ENCODE measurements at places on chromosomes 6 and 20.

DNA sequence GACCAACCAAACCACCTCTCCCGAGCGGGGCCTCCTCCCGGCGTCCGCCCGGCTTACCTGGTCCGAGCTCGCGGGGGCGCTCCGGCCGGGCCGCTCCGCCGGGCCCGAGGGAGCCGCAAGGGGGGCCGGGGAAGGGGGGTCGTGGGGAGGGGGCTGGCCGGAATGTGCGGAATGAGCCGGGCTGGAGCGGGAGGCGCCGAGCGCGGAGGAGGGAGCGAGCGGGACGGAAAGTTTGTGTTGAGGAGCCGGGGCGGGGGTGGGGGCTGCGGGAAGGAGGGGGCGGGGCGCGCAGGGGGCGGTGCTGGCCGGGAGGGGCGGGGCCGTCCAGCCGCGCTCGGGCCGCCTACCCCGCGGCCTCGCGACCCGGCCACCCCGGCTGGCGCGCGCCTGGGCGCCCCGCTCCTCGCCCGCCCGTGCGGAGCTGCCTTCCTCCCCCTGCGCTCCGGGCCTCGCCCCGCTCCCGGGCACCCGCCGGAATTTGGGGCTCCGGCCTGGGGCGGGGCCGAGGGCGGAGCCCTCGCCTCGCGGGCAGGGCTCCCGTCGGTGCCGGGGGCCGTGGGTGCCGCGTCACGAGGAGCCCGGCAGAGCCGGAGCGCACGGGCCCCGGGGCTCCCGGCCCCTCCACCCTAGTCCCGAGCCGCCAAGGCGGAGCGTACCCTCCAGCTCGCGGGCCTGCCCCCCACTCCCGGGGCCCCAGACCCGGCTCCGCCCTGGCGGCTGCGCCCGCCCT lies at the start of gene TEAD3:
Gene TEAD3, minus strand, starts transcription at position 239 of the 730 bp plus-strand sequence.
- no peak for DNase-seq

- DNase-seq: no peak
Measured at GRCh38 chr20:353166-353565, 6.3 kb downstream of the NRSN2 start.

GRCh38 chr6:149285626-149286025 lies 31.9 kb upstream of the TAB2 start:
- no peak for DNase-seq

- no peak for DNase-seq
Measured at GRCh38 chr20:11056414-11056813, 382.6 kb upstream of the JAG1 start.

DNA sequence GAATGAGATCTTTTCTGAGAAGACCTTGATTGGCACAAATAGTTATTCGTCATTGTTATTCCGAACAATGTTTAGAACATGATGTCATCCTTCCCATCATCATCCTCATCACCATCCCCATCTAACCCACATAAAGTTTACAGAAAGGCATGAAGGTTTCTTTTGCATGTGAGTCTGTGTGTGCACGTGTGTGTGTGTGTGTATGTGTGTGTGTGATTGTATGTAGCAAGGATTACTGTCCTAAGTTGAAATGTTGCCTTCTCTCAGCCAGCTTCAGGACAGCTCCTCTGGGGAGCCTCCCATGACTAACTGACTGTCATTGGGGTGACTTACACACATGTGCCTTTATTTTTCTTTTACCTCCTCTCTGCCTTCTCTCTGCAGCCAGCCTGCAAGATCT lies 113.5 kb downstream of the SLC22A3 start:
- DNase-seq: no peak

GRCh38 chr6:10862361-10862760 lies 19.5 kb downstream of the GCM2 start:
- DNase-seq: no peak

- DNase-seq: no peak
Measured at GRCh38 chr20:22353586-22353985, 230.8 kb downstream of the FOXA2 start.

DNA sequence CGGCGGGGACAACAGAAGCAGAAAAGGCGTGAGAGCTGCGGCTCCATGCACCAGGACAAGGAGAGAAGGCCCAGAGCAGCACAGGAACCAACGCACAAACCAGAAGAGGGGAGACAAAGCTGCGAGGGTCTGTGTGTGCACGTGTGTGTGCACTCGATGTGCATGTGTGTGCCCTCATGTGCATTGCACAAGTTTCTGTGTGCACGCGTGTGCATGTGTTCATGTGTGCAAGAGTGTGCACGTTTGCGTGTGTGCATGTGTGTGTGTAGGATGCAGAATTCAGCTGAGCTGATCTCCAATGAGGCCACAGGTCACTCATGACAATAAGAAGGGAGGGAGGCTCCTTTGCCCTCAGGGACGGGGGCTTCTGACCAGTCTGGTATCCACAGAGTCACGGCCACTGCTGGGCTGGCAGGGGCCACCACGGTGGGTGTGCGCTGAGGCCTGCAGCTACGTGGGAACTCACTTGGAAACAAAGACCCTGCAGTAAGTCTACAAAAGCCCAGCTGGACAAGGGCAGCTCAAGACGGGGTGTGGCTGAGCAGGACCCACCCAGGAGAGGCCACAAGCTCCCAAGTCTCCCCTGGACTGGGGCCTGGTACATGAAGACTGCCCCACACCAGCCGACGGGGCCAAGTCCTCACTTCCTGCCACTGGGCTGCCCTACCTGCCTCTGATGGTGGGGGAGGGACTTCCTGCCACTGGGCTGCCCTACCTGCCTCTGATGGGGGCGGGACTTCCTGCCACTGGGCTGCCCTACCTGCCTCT lies 48.1 kb upstream of the CHRNA4 start:
- DNase-seq: no peak

- no peak for DNase-seq
Measured at GRCh38 chr6:86128130-86128814, 485.6 kb upstream of the SYNCRIP start.

DNA sequence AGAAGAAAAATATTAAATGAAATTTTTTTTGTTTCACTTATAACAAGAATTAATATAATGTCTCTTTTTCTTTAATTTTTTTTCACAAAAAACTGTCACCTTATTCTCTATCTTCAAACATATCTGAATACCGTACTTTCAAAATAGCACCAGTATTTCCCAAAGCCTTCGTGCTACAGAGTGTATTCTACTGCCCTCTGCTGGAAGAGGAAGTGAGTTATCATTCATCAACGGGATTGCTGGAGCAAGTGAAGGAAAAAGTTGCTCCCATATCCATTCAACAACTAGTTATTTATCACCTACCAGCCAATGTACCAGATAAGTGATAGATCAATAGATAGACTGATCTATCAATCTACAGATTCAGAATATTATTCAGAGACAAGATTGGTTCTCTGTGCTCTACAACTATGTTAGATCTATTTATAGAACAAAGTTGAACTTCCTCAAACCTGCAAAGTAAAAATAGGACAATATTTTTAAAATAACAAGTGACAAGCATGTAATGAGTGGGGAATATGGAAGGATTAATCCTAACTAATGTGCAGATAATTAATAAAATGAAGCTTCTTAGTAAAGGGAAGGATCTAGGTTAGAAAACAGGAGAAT lies 26.7 kb upstream of the TFAP2B start:
- DNase-seq: no peak

DNA sequence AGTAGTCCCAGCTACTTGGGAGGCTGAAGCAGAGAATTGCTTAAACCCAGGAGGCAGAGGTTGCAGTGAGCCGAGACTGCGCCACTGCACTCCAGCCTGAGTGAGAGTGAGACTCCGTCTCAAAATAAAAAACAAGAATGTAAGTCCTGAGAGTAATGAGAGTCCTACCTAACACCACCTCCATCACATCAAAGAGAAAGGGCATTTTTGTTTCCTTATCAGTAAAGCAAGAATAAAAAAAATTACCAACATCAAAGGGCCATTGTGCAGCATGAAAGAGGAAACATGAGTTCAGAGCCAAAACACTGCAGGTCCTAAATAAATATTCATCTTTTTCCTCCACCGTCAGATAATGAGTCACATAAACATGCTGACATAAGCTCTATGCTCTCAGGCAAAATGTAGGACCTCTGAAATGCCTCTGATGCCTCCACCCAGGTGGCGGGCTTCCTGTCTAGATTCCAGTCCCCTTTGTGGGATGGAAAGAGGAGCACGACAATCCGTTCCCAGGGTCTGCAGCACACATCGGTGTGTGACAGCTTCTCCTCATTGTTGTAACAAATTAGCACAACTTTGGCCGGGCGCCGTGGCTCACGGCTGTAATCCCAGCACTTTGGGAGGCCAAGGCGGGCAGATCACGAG lies 7.2 kb downstream of the ATP9A start:
- no peak for DNase-seq

DNA sequence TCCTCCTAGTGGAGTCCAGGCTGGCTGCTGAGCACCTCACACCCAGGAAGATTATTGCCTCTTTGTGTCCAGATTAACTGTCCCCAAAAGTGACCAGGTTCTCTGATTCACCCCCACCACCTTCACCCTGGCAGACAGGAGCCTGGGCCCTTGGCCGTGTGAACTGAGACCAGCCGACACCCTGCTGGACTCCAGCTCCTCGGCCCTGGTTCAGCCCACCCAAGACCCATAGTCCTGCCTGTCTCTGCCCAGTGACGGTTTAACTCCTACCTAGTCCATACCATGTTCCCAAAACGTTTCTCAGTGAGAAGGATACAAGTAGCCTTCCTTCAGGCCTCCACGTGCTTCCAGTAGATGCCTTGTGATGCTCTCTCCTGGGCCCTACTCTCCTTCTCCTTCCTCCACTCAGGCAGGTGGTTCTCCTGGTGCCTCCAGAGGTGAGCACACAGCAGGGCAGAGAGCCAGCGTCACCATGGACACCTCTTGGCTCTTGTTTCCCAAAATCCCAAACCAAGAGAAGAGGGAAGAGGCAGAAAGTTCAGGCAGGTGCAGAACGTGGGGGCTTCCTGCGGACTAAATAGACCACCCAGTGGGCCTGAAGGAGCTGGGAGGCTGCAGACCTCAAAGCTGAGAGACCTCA lies 134.4 kb upstream of the CST7 start:
- DNase-seq: no peak

DNA sequence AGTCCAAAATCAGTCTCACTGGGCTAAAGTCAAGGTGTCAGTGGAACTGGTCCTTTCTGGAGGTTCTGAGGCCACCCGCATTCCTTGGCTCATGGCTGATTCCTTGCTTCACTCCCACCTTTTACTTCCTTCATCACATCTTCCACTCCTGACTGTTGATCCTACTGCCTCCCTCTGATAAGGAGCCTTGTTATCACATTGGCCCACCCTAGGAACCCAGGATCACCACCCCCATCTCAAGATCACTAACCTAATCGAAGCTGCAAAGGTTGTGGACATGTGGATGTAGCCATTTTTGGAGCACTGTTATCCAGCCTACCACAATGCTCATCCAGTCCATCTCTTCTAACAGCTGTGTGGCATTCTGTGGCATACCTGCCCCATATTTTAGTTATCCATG lies 87.2 kb downstream of the TNFAIP3 start:
- no peak for DNase-seq

DNA sequence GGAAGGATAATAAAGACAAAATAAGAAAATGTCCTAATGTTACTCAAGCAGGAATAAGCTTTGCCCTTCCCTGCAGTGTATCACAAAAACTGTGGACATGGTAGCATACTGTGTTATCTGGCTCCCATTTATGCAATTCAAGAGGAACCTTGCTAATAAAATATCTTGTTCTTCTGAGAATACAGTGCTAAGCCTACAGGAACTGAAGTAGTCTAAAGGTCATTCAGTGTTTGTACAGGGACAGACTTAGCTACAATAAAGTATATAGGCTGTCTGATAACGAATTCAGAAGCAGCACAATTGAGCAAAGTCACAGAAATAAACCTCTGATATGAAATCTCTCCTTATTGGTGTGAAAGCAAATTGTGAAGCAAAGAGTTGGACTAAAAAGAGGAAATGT lies 59.6 kb upstream of the SDHAF4 start:
- no peak for DNase-seq

GRCh38 chr6:89117211-89118108 lies at the start of gene SRSF12:
Gene SRSF12 (minus strand): TSS chr6:89118071. CDS start chr6:89117887, 184 bp downstream.
- no peak for DNase-seq
